ENCODE measurements at places on chromosomes 2 and 18.

DNA sequence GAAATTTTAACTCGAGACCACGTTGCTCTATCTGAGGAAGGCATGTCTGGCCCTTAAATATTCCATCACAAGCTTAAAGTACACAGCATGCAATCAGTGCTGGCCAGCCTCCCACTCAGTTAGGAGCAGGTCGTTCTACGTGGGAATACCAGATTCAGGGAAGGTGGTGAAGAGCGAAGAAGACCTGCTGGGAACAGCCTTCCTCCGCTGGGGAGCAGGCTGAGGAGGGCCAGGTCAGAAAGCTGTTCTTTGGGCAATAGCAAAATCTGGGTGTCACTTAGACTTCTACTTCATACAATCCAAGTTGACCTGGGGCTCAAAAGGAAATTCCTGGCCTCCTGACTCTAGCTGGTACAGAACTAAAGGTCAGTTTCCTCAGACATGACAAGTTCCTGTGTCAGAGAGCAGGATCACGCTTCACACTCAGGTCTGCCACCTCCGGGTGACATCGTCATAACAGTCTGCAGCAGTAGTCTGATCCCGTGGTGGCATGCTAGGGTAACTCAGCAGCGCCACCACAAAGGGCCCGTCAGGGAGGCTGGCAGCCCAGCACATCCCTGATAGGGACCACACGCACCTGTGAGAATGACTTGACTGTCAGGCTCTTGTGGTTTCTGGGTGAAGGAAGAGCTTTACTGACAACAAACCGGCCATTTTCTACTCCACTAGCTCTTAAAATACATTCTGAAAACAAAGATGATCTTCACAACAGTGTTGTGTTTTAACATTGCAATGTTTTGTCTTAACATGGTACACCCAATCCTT is 35.2 kb upstream of the NAPG start:
- DNase-seq: peak; percentile 52

GRCh38 chr2:35199298-35199697 is 1156.3 kb upstream of the CRIM1 start:
- no peak for DNase-seq

DNA sequence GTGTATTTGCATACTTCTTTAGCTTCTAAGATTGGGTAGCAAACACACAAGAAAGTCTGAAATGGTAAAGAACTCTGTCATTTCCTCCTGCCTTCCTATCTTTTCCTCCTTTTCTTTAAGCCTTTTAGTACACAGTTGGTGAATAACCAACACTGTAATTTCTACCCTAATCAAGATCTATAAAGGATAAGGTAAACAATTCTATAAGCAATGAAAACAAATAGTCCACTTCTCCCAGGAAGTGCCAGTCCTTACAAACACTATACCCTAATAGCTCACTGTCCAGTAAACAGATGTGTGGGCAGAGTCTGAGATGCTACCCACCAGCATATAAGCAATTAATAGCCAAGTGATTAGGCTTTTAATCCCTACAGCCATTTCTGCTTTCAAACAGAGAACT is 81.0 kb upstream of the TFCP2L1 start:
- DNase-seq: no peak

DNA sequence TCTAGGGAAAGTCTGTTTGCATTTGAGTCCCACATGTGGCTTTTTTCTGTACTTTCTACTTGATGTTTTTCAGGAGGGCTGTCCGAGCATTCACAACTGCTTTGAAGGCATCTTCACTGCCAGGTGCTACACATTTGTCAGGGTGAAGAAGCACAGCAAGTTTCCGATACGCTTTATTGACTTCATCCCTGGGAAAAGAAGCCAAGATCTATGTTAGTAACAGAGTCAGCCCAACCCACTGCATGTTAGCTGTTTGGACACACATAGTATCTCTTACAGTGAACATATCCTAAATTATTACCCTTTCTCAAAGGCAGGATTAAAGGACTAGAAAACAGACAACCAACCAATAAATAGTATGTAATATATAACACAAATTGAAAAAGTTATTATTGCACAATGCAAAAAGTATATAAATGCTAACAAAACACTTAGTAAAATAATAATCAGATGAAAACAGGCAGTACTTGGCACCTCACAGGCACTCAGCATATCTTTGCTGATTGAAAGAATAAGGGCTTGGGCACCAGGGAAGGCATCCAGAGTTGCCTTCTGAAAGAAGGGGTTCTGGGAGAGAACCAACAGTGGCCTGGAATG is 24.1 kb downstream of the DNAJC27 start:
- no peak for DNase-seq

- peak; percentile 81 for DNase-seq
Observed at GRCh38 chr2:231104115-231104713, 20.6 kb downstream of the HTR2B start.

DNA sequence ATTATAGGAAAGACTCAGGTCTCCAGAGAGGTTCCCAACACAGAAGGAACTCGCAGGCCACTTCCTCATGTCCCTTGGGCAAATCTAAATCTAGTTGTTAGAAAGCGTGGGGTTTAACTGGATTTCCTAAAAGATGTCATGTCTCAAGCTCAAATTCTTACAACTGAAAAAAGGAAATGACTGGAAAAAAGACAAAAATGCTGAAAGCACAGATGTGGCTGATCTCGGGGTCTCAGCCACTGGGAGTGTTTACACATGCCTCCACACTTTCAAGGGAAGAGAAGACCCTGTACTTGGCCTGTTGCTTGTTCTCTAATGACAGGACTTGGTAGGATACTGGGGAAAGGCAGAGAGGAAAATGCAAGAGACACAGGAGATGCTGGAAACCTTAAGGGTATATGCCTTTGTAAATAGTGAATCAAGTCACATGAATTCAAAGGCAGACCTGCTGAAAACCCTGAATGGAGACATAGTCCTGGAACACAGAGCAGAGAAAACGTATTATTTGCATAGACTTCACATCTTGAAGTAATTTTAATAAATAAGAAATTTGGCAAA is 160.9 kb upstream of the MEIS1 start:
- DNase-seq: no peak

DNA sequence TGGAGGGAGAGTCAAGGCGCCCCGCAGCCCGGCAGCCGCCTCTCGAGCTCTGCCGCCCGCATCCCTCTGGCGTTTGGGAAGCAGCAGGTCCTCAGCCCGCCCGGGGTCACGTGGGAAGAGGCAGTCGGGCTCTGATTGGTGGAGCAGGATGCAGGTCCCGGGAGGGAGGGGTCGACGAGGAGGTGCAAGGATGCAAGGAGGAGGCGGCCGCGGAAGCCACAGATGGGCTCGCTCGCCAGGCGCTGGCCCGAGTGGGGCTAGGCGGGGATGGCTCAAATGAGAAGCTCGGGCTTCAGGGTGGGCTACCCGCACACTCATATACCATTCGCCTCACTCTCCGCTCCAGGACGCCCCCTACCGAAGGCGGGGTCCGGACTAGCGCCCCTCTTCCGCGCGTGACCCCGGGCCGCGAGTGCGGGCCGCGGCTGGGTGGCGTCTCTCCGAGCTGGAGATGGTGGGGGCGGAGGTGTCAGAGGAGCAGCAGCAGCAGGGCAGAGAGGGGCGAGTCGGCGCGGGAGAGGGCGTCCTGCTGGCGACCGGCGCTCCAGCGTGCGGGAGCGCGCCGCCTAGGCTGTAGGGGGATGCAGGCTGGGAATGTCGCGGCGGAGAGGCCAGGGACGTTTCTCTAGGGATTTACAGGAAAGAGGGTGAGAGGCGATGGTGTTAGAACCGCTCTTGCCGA is at the start of gene TMEFF2:
TMEFF2 (minus strand) TSS at position 68 of the 682 bp plus-strand sequence. CDS start 409 bp downstream, outside the sequence.
- peak; percentile 16 for DNase-seq

DNA sequence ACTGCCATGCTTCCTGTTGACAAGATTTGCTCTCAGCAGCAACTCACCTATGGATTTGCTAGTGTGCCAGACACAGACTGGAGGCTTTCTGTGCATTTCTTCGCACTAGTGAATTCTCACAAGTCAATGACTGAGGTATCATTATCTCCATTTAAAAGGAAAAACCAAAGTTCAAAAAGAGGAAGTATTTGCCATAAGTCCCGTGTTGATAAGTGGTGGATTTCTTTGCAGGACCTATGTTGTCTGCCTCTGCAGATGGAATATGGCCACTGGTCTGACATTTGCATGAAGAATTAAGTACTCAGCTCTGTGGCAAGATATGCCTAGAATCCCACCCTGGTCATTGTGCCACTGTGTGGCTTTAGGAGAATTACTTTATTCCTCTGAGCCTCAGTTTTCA is 299.6 kb downstream of the PAX3 start:
- no peak for DNase-seq

DNA sequence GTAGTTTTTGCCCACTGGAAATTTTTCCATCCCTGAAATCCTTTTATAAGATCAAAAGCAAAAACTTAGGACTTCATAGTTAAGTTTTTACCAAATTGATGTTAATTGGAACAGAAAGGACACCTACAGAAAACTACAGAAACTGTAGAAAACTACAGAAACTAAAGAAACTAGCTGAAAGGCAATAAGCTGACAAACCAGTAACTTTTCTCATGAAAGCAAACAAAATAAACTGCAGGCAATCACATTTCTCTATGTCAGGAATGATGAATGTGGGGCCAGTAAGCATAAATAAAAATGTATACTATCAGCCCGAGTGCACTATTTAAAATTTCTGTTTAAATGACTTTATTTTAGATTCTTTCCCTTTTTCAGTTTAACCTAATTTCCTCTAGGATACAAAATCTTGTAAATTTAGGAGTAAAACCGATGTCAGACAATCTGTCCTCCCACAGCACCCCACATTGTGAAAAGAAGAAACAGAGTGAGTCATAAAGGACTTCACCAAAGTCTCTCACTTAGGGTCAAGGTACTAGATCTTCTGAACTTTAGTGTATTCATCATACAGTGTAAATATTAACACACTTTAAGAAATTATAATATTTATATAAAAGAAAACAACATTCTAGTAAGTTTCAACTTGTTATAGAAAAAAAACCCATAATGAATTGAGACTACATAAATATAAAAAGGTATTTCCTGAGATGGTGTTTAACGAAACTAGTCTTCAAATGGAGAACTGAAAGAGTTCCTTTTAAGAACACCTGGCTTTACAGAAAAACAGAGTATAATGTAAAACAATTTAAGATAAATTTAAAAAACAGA is 46.6 kb downstream of the USP40 start:
- DNase-seq: no peak

DNA sequence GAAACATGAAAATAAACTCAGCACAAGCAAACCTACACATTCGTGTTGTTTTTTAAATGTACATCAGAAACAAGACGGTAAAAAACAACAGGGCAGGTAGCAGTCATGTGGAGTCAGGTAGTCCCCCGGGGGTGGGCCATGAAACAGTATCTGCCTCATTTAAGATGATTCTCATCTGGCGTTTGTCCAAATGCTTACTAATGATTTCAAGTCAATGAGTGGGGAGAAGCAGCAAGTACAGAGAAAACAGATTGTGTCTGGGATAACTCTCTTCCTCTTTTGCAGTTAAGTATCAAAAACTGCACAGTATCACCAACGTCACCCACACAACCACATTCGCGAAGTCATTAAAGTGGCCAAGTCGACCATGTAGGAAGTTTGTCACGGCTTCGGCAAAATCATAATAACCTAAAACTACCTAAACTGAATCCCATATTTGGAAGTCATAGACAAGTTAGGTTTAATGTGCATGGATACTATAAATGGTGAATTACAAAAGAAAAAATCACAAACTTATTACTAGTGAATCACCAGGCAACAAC is 1.3 kb downstream of the LAPTM4A start:
- peak; percentile 94 for DNase-seq

- no peak for DNase-seq
Observed at GRCh38 chr18:40018266-40018665, 1936.8 kb upstream of the PIK3C3 start.

- DNase-seq: peak; percentile 75
Observed at GRCh38 chr2:195533771-195534642, 123.0 kb upstream of the SLC39A10 start.

All from suppressor macrophage treated with lipopolysaccharide for 4 hours (primary cell).